NCI-H1417 treated with DMSO at 0.1 percent for 48 hours (cell line): ENCODE measurements at places on chromosomes 2 and 18.
A peak's percentile ranks its signal among the peaks of the same experiment; 100 is the strongest.

DNA sequence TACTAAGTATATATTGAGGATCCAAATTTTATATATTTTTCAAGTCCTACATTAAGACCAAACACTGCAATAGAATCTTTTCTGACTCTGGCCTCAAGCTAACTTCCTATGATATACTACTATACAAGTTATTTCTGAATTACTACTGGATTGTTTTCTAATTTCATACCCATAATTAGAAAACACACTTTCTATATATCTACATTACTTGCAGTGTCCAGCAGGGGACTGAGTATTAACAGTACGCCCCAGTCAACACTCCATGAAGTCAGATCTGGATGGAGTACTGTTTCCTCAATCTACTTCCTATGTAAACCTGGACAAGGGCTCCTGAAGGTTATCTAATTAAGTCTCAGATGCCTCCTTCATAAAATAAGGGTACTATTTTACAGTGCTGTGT is 26.5 kb downstream of the RMP24 start:
- no peak for DNase-seq

GRCh38 chr18:25261768-25262167 is 90.2 kb downstream of the ZNF521 start:
- DNase-seq = no peak

- no peak for DNase-seq
Observed at GRCh38 chr2:97714084-97714949, 941 bp downstream of the ZAP70 start.

GRCh38 chr2:201929281-201930026 is 104.2 kb upstream of the FZD7 start:
- DNase-seq = peak; percentile 67

- no peak for DNase-seq
Observed at GRCh38 chr2:8573942-8574195, 108.0 kb upstream of the ID2 start.

- DNase-seq = no peak
Observed at GRCh38 chr2:177882501-177882900, 190.1 kb downstream of the PDE11A start.

GRCh38 chr2:219496825-219497494 is 1.7 kb upstream of the GMPPA start:
- DNase-seq = no peak

GRCh38 chr18:35137632-35138031 is 96.4 kb downstream of the MAPRE2 start:
- DNase-seq = no peak

GRCh38 chr2:241111440-241111805 is 9.3 kb upstream of the MTERF4 start:
- DNase-seq = no peak

DNA sequence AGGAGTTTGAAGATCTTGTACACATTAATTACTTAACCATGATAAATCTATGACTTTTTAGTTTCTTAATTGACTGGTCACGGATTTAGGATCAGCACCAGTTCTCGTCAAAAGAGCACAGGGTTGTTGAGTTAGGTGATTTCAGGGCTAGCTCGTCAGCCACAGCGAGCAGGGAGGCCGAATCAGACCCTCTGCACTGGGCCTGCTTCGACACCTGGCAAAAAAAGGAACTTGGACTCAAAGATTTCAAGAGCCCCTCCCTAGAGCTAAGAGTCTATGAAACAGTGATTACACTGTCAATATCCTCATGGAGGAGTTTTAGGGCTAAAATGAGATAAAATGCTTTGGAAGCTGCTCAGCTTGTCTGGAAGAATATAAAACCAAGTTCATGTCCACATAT is 4.6 kb upstream of the SERTAD2 start:
- DNase-seq = no peak

DNA sequence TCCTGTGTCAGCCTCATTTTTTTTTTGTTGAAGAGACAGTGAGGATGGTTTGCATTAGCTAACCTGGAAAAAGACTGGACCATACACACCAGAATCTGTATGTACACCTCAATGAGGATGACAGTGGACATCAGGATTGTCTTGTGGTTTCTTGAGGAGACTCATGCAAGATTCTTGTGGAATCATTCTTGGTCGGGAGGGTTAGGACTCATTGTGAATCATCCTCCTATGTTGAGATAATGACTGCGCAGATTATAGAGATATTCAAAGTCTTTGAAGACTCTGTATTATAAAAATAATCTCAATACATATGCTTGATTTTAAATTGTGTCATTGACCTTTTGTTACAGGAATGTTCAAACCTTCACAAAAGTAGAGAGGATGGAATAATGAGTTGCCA is 49.1 kb upstream of the DOCK10 start:
- no peak for DNase-seq

DNA sequence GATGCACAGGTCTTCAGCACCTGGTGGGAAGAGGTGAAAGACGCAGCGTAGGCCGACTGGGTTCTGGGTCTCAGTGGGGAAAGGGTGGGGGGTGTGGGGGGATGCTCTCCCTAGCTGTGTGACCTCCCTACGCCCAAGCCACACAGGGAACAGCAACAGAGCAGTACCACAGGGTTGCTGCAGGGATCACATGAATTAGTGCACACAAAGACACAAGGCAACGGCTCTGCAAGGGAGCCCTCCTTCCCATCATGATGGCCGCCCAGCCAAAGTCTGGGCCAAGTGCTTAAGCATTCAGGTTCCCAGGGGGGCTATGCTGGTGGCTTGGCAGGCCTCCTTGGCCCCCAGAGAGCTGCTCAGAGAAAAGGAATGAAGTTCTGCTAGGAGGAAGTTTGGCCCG is 28.2 kb upstream of the GBX2 start:
- no peak for DNase-seq

GRCh38 chr2:223779877-223780276 is 57.5 kb downstream of the AP1S3 start:
- no peak for DNase-seq

DNA sequence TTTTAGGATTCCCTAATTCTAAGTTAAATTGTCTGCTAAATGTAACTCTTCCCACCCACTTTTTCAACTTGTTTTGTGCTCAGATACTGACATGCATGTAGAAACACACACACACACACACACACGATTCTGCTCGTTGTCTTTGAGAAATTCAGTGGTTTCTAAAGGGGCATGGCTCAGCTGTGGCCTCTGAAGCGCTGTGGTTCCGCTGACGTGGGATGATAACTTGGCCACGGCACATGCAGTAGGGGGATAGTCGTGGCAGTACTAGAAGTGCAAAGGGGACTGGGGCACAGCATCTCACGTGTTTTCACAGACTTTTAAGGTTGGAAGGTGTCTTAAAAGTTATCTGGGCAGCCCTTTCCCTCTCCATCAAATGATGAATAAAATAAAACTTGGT is 18.4 kb downstream of the CASP10 start:
- DNase-seq = no peak

DNA sequence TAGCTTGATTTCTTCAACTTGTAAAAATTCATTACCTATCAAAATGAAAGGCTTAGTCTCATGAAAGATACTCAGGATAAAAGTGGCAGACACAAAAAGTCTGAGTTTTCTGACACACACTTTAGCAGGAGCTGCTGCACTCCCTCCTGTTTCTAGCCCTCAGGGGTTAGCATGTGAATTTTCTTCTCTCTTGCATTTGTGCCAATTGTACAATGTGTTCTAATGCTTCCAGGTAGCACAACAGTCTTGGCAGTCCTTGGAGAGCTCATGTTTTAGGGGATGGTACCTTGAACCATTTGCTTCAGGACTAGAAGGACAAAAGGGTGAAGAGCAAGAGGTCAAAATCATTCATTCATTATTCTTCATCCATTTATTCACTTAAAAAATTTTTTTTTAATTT is 316.8 kb downstream of the AFF3 start:
- no peak for DNase-seq

DNA sequence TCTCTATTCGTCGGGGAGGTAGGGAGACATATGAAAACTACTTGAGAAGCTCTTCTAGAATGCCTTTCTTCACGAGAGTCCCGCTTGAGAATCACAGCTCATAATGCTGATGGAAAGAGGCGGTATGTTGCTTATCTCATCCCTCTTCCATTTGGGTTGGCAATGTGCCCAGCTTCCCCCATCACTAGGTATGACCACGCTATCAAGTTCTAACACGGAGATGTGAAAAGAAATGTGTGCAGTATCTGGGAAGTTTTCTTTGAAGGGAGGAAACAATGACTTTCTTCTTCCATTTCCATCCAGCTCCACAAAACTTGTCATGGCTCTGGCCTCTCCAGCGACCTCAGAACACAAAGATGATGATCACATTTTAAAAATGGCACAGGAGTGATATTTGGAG is 742.4 kb downstream of the DCDC2C start:
- DNase-seq = no peak

DNA sequence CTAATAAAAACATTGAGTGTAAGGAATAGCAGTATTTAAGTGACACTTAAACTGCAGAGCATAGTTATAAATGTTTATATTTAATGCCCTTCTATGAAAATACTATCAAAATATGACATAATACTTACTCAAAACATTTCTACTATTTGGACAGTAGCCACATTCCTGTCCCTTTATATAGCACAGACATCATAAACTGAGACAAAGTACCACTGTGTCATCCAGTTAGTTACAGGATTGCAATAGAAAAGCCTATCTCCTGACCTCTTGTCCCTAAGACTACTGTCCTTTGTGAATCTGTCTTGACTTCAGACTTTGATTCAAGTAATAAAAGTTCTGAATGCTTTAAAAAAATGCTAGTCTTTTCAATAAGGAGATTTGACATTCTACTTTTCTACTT is 1528.5 kb upstream of the NXPH2 start:
- no peak for DNase-seq

DNA sequence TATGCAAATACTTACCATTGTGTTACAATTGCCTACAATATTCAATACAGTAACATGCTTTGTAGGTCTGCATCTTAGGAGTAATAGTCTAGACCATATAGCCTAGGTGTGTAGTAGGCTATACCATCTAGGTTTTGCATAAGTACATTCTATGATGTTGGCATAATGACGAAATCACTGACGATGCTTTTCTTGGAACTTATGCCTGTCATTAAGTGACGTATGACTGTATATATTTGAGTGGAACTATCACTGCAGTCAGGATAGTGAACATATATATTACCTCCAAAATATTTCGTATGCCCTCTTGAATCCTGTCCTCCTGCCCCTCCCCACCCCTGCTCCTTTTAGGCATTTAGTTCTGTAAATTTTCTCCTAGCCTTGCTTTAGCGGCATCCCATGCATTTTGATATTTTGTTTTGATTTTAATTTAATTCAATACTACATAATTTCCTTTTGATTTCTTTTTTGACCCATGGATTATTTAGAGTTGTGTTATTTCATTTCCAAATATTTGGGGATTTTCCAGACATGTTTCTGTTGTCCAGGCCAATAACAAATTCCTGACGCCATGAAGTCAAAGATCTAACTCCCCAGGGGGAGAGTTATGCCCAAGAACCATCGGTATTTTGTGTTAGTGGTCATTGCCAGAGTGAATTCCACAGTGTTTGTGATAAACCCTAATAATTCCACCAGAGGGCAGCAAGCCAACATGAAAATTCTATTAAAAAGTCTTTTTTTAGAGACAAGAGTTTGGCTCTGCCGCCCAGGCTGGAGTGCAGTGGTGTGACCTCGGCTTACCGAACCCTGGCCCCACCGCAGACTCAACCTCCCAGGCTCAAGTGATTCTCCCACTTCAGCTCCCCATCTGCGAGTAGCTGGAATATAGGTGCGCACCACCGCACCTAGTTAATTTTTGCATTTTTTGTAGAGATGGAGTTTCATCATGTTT is 24.2 kb upstream of the CASP8 start:
- DNase-seq = no peak

DNA sequence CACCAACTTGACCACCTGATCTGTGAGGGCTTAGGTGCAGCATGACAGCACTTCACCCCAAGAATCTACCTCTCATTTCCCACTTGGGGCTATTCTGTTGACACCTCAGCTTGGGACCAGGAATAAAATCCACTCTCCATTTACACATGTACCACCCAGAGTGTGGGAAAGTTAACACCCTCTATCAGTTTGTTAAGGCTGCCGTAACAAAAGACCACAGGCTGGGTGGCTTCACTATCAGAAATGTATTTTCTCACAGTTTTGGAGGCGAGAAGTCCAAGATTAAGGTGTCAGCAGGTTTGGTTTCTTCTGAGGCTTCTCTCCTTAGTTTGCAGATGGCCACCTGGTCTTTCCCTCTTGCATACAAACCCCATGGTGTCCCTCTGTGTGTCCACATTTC is 277.7 kb upstream of the ERBB4 start:
- no peak for DNase-seq

GRCh38 chr2:11213090-11213638 is 57.9 kb downstream of the SLC66A3 start:
- DNase-seq = no peak

DNA sequence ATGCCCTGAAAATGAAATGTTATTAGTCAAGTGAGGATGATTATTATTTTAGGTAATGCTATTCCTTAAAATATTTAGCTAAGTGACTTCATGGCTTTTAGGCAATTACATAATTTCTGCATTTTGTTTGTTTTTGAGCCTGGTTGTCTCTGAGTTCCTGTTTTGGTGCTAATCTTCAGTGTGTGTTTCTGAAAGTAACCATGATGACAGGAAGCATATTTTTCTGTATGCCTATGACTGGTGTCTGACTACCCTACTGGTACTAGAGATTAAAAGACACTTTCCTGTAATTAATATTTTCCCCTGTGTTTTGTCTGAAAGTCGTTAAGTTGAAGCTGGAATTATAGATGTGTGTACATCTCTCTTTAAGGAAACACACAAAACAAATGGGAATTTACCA is 295.0 kb upstream of the SPRED2 start:
- DNase-seq = no peak

GRCh38 chr2:129726216-129726615 is 253.2 kb upstream of the RAB6C start:
- DNase-seq = no peak

DNA sequence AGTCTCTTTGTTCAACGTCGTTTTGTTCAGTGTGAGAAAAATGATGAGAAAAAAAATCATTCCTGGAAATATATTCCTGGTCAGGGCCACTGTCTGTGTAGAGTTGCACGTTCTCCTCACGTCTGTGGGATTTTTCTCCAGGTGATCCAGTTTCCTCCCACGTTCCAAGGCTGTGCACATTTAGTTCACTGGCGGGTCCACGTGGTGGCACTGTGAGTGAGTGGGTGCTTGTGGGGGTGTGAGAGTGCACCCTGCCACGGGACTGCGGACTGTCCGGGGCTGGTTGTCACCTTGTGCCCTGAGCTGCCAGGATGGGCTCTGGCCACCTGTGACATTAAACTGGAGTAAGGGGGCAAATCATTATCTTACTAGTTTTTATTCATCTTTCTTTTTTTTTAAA is 30.3 kb upstream of the ACYP2 start:
- DNase-seq = no peak

- no peak for DNase-seq
Observed at GRCh38 chr2:69616755-69617154, 26.8 kb downstream of the AAK1 start.

- DNase-seq = no peak
Observed at GRCh38 chr18:58046794-58047555, 2.9 kb downstream of the NEDD4L start.

- no peak for DNase-seq
Observed at GRCh38 chr2:68824831-68825230, 46.4 kb downstream of the BMP10 start.

DNA sequence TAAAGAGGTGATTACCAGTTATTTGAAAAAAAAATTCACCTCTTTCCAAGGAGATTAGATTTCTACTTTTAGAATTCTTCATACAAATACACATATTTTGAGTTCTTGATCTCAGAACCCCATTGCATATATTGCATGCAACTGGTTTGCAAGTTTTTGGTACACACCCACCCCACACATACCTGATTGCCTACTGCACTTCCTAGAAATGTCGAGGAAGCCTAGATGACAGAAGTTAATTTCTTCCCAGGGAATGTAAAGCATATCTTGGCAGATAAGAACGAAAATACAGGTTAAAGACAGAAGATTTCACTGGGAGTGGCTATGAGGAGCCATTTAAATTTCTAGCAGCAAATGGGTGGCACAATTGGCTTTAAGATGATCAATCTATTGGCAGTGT is 67.1 kb upstream of the IL1R1 start:
- DNase-seq = no peak
